NCI-H1930 (cell line): ENCODE measurements at places on chromosomes 3 and 15.

- DNase-seq: no peak
These were observed 196.3 kb upstream of the ALCAM start for GRCh38 chr3:105170423-105170822.

GRCh38 chr3:124941771-124942170 is 7.2 kb upstream of the MUC13 start:
- DNase-seq: no peak

DNA sequence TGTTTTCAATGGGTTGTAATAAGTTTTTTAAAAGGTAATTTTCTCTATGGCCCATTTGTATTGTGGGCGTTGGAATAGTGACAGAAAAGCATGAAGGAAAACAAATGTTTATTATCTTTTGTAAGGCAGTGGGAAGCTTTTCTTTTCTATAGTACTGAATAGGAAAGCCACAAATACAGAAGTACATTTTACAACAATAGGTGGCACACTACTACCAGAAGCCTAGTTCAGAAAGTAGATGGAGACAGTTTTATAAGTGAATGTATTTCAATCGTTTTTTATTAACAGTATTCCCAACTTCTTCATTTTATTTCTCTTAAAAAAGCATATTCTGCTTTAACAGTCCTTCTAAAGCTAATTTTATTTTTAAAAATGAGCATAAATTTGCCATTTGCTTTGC is 296.7 kb downstream of the PTPRG start:
- DNase-seq: no peak

- no peak for DNase-seq
These were observed 24.6 kb downstream of the ITGA11 start for GRCh38 chr15:68407141-68407885.

- no peak for DNase-seq
These were observed 28.4 kb upstream of the PIK3CB start for GRCh38 chr3:138862924-138863775.

- no peak for DNase-seq
These were observed 8.4 kb upstream of the MYO1E start for GRCh38 chr15:59380902-59381610.

- DNase-seq: no peak
These were observed 3.6 kb downstream of the GNAT1 start for GRCh38 chr3:50194903-50195500.

DNA sequence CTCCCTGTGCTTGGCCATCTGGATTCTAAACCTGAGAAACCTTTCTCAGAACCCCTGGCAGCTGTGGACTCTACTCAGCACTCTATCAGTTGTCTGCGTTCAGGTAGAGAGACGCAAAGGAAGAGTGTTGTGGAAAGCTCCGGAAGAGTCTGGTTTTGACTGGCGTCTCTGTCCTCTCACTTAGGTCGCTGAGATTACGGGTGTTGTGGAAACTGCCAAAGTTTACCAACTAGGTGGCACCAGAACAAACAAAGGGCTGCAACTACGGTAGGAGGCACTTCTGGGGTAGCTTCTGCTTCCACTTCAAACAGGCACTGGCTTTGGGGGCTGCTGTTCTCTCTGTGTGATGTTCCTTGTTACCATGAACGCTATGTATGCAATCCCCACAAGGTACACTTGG is 19.2 kb upstream of the ITPKA start:
- no peak for DNase-seq
